Urinary bladder (tissue), 4 donors: ENCODE measurements at places on chromosomes 1 and 21. TPM values are rescaled to one million over a fixed set of nuclear protein-coding genes. Genes with fewer than 3 reads are reported as not detected.

GRCh38 chr1:218219460-218219859, 65.6 kb upstream of the RRP15 start:
- no peak for DNase-seq

MIGA1 gene
- total RNA-seq = 30.2 TPM

- no peak for DNase-seq
Observed at GRCh38 chr1:59104191-59104760, 192.6 kb upstream of the FGGY start.

DNA sequence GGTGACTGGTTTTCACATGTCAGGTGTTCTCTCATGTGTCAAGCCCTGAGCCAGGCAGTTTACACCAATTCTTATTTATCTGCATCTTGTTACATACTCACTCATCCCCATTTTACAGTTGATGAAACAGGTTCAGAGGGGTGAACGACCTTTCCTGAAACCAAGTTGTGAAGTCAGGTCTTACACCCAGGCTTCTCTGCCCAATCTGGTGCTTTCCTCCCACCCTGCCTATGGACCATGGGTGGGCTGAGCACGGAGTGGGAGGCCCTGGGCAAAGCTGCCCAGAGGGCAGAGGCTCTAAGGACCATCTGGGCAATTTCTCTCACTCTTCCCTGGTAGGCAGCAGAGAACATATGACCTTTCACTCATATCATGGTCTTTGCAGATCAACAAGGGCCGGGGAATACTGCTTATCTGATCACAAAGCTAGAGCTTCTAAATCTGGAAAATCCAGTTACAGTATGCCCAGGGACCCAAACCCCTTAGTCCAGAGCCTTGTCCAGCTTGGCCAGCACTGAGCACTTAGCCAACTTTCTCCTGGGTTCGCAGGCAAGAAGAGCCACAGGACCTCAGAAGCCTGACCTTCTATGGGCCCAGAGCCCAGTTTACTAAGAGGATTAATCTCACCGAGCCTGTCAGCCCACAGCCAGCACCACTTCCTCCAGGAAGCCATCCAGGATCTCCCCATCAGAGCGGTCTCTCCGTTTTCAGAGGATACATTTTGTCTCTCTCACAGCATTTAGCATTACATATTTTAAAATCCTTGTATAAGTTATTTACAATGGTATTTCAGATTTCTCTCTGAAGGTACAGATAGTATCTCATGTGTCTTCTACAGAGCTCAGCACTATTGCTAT, 16.0 kb upstream of the TTC39A start:
- DNase-seq = no peak

- no peak for DNase-seq
Observed at GRCh38 chr1:40886318-40887011, 24.3 kb upstream of the CITED4 start.

- DNase-seq = no peak
Observed at GRCh38 chr1:117580436-117580835, 25.4 kb upstream of the TENT5C start.

DNA sequence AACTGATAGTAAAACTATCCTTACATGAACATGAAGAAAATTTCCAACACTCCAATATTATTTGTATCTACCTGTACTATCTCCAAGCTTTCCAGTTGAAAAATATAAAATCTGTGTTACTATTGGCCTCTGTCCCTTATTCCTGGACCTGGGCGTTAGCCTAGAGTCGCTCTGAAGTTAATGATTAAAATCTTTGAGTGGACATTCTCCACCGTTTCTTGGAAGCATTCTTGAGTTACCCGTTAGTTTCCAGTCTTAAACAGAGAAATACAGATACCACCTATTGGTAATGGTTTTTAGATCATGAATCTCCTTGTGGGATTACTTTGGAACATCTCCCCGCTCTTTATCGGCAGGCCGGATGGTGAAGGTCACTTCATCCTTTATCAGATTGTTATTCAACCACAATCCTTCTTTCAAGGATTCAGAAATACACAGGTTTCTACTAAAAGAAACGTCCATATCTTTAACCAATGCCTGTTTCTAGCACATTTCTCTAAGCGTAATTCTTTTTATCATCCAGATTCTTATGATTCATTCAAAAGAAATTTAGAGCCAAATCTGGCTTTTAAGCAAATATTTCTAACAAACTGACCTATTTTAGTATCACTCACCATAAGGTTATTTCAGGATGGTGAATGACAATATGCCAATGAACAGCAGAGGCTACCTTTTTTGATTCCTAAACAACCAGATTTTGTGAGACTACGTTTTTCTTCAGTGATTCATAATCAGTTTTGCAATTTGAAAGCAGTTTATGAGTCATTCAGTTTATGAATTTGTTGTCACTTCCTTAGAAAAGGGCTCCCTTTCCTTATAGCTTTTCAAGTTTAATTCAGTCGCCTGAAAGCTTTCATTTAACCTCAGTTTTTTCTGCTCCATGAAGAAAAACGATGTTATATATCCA, 70.2 kb upstream of the ERRFI1 start:
- DNase-seq = no peak

ADAMTS5 gene
- total RNA-seq = 59.2 TPM

TLCD4 gene
- total RNA-seq = 28.1 TPM

GRCh38 chr1:27074175-27074780, 61.6 kb upstream of the TENT5B start:
- no peak for DNase-seq

PRRX1 gene
- total RNA-seq = 85.2 TPM

DNA sequence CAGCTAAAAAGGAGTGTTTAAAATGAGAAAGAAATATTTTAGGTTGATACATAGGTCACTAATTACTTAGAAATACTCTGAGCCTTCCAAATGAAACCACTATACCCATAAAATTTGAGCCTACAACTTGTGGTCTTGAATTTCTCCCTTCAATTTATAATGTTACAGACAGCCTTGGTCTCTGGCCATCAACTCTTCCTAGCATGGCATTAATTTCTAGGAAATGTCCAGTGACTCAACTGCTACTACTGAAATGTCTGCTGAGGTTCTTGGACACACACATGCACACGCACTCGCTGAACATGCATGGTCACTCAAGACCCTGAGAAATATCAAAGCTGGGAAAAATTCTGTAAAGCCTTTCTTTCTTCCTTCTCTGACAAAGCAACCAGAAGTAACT, 61.1 kb upstream of the SAMSN1 start:
- no peak for DNase-seq

GRCh38 chr1:17596651-17597509, 57.4 kb downstream of the ARHGEF10L start:
- peak; percentile 43 for DNase-seq

DNA sequence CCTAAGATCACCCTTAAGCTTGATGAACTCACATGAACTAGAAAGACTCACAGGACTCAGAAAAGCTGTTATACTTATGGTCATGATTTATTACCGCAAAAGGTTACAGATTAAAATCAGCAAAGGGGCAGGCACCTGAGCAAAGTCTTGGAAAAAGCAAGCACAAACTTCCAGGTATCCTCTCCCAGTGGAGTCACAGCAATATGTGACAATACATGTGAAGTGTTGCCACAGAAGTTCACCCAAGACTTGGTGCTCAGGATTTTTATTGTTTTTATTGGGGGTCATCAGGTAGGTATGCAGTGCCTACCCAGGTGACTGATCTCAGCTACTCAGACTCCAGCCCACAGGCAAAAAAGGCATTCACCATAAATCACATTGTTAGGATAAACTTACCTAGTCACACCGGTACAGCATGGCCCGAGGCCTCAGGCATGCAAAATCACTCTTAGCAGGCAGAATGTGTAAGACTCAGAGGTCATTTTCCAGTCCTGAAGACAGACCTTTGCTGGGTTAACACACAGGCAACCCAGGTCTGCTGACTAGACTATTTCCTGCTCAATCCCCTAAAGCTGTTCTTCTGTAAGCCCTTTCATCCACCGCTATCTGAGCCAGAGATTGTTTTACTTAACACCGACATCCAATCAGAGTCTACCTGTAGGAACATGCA, 55.6 kb downstream of the SSX2IP start:
- no peak for DNase-seq

- DNase-seq = no peak
Observed at GRCh38 chr1:215557992-215558626, 9.0 kb upstream of the KCTD3 start.

TRIM17 gene
- 1.9 TPM for total RNA-seq

- no peak for DNase-seq
Observed at GRCh38 chr21:17295997-17296396, 216.8 kb upstream of the CXADR start.

SH2D1B gene
- total RNA-seq = 0.37 TPM

ASTN1 gene
- 6.3 TPM for total RNA-seq

DNA sequence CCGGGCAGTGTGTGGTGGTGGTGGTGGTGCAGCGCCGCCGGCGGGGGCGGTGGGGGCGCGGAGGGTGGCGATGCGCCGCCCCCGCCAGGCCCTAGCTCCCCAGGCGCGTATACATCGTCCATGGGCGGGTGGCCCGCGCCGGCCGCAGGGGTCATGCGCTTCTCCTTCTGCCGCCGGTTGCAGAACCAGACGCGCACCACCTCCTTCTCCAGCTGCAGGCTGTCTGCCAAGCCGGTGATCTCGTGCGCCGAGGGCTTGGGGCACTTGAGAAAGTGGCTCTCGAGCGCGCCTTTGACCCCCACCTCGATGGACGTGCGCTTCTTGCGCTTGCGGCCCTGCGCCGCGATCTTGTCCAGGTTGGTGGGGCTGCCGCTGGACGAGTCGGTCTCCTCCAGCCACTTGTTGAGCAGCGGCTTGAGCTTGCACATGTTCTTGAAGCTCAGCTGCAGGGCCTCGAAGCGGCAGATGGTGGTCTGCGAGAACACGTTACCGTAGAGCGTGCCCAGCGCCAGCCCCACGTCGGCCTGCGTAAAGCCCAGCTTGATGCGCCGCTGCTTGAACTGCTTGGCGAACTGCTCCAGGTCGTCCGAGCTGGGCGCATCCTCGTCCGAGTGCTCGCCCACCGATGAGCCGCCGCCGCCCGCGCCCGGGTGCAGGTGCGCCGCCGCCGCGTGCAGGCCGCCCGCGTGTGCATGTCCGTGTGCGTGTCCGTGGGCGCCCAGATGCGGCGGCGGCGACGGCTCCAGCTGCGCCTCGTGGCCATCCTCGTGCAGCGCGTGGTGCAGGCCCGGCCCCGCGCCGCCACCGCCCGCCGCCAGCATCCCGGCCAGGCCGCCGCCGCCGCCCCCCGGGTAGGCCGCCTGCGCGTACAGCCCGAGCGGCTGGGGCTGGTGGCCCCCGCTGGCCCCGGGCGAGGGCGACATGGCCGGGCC, 926 bp downstream of the POU3F1 start:
- no peak for DNase-seq

NBPF4 gene
- not detected for total RNA-seq

IKBKE gene
- total RNA-seq = 5.8 TPM

DNA sequence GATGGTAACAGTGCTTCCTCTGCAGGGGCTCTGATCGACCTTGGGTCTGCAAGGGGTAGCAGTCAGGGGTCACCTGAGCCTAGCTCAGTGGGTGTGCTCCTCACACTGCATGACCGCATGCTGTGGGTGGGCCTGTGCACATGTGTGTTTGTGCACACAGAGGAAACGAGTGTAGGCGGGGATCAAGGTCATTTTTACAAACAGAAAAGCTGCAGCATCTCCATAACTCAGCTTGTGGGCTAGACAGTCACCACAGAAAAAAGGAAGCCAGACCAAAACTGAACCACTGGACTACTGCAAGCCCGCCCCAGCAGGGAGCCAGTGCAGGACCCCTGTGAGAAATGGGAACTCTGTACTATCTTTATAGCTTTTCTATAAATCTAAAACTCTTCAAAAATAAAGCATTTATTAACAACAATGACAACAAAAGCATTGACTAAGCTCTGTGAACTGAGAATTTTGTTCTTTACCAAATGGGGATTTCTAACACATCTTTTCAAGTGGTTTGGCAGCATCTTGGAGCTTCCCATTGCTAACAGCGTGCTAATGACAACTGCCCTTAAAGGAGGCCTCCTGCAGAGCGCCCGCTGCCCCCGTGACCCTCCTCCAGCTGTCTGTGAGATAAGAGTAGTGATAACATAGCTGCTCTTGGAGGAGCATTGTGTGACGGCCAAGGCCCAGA, 19.9 kb upstream of the NEK2 start:
- no peak for DNase-seq

GRCh38 chr1:246803373-246803772, 79.2 kb downstream of the SCCPDH start:
- DNase-seq = no peak

DNA sequence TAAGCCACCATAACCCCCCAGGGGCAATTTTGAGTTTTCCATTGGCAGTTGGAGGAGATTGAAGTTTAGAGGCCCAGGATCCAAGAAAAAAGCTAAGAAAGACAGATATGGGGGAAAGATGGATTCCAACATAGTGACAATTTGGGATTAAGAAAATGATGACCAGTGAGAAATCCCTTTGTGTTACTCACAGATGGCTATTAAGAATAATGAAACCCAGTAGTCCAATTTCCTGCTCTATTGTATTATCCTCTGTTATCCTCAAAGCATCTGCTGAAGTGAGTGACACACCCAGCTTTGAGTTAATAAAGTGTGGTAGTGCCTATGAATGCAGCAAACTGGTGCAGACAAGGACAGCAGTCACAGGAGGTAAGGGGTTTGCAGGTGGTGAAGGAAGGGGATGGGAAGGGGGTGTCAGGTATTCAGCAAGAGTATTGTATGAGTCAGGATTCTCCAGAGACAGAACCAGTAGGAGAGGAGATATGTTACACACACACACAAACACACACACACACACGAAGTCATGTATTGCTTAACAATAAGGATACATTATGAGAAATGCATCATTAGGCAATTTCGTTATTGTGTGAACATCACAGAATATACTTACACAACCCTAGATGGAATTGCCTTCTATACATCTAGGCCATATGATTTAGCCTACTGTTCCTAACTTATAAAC, 112.4 kb upstream of the VANGL1 start:
- DNase-seq = no peak

GRCh38 chr1:93196591-93196990, 16.1 kb downstream of the CCDC18 start:
- no peak for DNase-seq

DNA sequence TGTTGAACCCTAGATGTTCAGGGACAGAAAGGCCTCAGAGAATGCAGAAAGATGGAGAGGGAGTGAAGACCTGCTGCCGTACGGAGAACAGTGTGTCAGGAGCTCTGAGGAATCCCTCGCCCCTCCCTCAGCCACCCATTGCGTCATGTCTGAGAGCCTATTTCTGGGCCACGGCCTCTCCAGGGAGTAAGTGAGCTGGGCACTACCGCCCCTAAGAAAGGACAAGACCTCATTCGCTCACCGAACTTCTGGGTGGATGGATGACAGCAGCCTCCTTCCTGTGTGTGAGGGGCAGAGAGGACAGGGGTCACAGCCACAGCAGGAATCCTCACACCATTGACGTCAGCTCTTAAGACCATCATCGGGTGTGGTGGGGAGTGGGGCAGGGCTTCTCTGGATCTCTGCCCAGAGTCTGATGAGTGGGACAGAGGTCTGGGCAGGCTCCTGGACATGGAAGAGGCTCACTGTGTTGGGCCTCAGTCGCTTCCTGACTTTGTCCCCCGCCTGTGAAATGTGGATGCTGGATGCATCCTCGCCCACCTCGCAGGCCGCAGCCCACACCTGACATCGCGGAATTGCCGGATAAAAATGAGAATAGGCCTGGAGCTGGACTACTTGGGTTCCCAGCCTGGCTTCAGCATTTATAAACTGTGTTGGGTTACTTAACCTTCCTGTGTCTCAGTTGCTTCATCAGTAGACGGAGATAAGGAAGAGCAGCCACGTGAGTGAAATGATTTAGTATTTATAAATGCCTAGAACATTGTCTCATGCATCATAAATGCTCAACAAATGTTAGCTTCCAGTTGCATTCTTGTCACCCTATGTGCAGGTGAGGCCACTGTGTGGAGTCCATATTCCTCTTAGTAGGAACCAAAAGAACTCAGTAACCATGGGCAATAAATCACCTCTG, 238.6 kb downstream of the TRABD2B start:
- DNase-seq = no peak

GRCh38 chr1:203546274-203546673, 52.3 kb downstream of the OPTC start:
- no peak for DNase-seq

- no peak for DNase-seq
Observed at GRCh38 chr1:21143138-21143537, 33.6 kb downstream of the EIF4G3 start.
